CD4-positive, alpha-beta T cell treated with Interleukin-1 beta for 1 hour (primary cell): ENCODE measurements at places on chromosomes 5 and 9.

- peak; percentile 77 for DNase-seq
Observed at GRCh38 chr5:95846554-95847260, 24.2 kb upstream of the GLRX start.

GRCh38 chr5:118486647-118487225 lies 501.6 kb downstream of the DTWD2 start:
- DNase-seq, result no peak

DNA sequence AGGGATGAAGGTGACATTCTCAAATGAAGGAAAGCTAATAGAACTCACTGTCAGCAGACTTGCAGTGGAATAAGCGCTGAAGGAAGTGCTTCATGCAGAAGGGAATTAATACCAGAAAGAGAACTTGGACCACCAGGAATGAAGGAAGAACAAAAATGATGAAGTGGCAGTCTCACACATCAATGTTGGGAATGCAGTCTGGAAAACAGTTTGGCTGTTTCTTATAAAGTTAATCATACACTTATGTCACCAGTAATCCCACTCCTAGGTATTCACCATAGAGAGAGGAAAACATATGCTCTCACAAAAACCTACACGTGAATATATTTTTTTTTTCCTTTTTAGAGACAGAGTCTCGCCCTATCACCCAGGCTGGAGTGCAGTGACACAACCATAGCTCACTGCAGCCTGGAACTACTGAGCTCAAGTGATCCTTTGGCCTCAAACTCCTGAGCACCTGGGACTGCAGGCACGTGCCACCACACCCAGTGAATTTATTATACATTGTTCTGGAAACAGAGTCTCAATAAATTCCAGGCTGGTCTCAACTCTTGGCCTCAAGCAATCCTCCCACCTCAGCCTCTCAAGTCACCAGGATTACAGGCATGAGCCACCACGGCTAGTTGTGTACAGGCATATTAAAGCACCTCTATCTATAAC lies 81.2 kb downstream of the ROR2 start:
- DNase-seq, result no peak

- DNase-seq, result no peak
Observed at GRCh38 chr9:15927161-15927560, 374.3 kb downstream of the CCDC171 start.

DNA sequence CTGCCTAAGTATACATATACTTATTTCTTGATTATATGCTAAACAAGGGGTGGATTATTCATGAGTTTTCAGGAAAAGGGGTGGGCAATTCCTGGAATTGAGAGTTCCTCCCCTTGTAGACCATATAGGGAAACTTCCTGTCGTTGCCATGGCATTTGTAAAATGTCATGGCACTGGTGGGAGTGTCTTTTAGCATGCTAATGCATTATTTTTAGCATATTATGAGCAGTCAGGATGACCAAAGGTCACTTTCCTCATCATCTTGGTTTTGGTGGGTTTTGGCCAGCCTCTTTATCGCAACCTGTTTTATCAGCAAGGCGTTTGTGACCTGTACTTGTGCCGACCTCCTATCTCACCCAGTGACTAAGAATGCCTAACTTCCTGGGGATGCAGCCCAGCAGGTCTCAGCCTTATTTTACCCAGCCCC lies 80.9 kb downstream of the ALDH7A1 start:
- DNase-seq, result no peak

- no peak for DNase-seq
Observed at GRCh38 chr9:117344892-117345660, 69.8 kb downstream of the ASTN2 start.

- DNase-seq, result peak; percentile 47
Observed at GRCh38 chr9:137000177-137000930, 4.0 kb upstream of the CLIC3 start.

DNA sequence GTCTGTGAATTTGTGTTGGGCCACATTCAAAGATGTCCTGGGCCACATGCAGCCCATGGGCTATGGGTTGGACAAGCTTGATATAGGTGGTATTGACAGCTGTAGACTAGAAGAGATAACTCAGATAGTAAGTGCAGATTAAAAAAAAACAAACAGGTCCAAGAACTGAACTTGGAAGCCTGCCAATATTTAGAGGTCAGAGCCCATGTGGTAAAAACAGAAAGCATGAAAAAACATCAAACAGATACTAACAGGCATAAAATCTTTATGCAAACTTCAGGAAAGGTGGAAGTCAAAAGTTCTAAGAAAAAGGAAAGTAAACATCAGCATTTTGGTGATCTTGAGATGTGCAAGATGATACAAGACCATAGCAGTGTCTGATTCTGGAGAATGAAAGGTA lies 155.1 kb upstream of the NR4A3 start:
- DNase-seq, result peak; percentile 12

GRCh38 chr5:114988096-114988495 lies 181.6 kb downstream of the TRIM36 start:
- DNase-seq, result no peak

DNA sequence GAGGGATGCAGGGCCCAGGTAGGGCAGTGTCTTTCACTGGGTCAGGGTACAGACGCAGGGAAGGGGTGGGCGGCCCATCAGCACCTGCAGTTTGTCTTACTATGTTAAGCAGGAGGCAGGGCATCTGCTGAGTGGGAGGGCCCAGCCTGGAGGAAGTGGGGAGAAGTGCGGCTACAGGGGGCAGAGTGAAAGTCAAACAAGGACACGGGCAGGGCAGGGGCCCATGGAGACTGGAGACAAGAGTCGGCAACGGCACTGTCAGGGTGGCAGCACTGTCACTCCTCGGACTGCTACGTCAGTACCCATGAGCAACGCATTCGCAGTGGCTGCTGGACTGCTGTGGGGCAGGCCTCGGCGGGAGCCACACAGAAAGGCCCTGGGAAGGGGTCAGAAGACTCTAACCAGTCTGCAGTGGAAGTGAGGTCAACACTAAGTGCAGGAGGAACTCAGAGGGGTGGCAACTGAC lies 19.7 kb downstream of the CAMSAP1 start:
- DNase-seq, result peak; percentile 62

DNA sequence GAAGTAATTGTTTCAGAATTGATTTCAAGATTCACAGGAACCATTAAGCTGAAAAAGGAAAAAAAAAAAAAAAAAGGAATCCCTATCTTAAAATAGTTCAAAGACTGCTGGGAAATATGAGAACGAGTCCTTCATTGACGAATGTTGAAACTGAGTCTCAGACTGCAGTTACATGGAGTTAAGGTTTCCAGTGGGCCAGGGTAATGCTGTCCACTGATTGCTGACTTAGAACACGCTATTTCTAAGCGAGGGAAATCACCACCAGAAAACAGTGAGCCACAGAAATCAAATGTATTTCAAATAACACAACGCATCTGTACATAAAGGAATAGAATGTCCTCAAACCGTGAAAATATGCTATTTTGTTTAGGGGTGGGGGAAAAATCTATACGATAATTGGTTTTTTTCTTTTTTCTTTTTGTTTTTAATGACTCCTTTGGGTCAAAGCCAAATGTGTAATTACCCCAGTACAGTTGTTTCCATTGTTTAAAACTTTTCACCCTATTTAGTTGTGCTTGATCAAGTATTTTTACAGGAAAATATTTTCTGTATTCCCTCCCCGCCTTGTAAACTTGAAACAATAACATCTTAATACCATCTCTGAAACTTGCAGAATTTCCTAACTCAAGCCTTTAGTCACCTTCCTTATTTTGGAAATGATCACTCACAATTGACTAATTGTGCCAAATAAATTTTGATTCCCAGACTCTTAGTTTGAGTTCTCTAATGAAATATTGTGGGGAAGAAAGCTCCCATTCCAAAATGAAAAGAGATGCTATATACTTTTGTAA lies 208.3 kb downstream of the MCTP1 start:
- no peak for DNase-seq

GRCh38 chr5:134549714-134550113 lies 24.2 kb downstream of the JADE2 start:
- no peak for DNase-seq

DNA sequence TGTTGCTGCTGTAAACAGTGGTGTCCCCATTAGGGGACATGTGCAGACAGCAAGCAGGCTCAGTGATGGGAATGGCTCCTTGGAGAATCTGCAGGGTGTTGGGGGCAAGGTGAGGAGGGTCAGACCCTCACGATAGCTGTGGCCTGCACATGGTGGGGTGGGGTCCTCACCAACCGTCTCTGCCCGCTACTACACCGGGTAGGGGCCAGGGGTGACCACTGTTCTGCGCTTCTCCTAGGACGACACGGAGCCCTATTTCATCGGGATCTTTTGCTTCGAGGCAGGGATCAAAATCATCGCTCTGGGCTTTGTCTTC lies 4.9 kb downstream of the CACNA1B start:
- no peak for DNase-seq

- no peak for DNase-seq
Observed at GRCh38 chr9:130311003-130311402, 45.4 kb downstream of the HMCN2 start.
